ENCODE measurements at places on chromosomes 5 and 9.

- no peak for DNase-seq
Observed at GRCh38 chr9:104844710-104845109, 80.8 kb downstream of the NIPSNAP3B start.

DNA sequence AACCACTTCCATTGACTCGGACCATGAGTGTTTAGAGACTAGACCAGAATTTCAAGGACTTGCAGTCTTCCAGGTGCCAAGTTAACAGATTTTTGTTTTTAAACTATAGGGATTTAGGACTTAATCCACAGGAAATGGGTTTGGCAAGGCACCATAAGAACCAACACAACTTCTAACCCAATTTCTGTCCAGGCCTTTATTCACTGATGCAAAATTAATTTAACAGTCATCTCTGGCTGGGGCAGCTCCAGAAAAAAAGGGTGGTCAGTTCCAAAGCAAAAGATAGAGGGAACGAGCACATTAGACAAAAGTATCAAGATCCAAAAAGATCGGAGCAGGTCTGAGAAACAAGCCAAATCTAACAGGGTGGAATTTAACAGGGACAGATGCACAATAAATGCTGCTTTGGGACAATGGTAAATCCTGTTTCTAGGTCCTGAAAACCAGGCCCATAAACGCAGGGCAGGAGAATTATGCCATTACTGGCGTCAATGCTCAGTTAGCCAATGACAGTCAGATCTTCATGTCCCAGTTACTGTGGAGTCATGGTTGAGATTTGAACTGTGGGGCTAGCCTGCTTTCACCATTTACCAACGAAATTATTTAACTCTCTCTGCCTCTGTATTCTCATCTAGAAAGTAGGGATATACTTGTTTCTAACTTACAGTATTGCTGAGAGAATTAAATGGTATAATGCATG is 590.8 kb upstream of the BRINP1 start:
- DNase-seq = no peak

DNA sequence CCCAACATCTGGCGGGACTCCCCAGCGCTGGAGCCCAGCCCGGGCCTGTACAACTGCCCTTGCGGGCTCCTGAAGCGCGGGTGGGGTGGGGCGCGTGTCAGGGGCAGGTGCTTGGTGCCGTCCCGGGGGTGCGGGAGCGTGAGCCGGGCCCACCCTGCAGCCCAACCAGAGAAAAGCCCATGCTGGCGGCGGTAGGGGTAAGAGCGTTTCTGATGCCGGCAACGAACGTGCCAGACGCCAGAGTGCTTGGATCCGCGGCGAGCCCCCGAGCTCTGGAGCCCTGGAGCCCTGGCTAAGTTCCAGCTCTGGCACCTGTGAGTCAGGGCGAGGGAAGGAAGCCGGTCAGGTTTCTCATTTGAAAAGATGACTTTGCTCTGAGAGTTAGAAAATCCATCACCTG is 58.0 kb downstream of the ZNF510 start:
- DNase-seq = no peak

DNA sequence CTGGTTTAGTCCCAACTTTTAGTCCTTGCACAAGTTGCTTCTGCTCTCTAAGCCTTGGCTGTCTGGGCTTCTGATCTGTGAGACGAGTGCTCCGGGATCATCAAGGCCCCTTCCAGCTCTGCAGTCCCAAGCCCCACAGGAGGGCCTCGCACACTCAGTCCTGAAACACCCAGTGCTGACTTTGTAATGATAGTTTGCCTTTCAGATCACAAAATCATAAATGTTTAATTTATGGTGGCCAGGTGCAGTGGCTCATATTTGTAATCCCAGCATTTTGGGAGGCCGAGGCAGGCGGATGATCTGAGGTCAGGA is 95.9 kb upstream of the SLC25A48 start:
- DNase-seq = no peak

- no peak for DNase-seq
Observed at GRCh38 chr5:138625134-138625533, 49.9 kb upstream of the HSPA9 start.

GRCh38 chr5:52491071-52491787 is 296.5 kb upstream of the ITGA1 start:
- DNase-seq = no peak

GRCh38 chr9:4055032-4055431 is 244.8 kb downstream of the GLIS3 start:
- no peak for DNase-seq

GRCh38 chr5:34499001-34499734 is 157.0 kb upstream of the RAI14 start:
- no peak for DNase-seq

GRCh38 chr9:83960991-83961390 is 19.0 kb downstream of the HNRNPK start:
- no peak for DNase-seq

GRCh38 chr5:95989283-95990048 is 27.8 kb upstream of the ELL2 start:
- DNase-seq = no peak

DNA sequence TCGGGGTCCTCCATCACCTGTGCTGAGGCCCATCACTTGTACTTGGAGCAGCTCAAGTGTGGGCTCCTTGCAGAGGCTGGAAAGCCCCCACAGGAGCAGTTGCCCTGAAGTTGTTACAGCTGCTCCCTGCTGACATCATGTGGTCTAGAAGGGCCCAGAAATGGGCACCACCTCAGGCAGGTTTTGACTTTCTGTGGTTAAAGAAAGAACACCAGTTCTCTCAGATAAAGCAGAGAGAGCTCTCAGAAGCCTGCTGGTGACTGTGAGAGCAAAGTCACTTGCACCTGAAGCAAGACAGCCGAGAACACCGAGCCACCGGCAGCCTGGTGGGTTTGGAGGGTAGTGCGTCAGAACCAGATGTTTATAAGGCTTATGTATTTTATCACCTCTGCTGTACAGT is 70.4 kb downstream of the MVB12B start:
- DNase-seq = peak; percentile 17

- DNase-seq = no peak
Observed at GRCh38 chr9:86488794-86489193, 134.6 kb upstream of the TUT7 start.

GRCh38 chr5:120415985-120416384 is 48.1 kb upstream of the PRR16 start:
- DNase-seq = no peak

GRCh38 chr9:110650261-110650660 is 18.3 kb upstream of the MUSK start:
- DNase-seq = no peak

DNA sequence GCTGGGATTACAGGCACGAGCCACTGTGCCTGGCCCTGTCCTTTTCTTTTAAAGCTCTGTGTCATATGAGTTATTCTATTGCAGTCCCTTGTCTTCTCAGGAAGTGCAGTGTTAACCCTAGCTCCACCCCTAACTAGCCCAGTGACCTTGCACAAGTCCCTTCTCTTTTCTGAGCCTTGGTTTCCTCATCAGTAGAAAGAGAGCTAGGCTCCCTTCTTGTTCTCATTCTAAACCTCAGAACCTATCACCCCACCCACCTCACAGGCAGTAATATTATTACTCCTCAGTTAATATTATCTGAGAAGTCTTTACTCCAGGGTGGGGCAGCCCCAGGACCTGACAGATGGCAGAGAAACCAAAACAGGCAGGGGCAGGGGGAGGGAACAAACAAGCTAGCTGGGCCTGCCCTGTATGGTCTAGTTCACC is 7.2 kb downstream of the CYFIP2 start:
- DNase-seq = no peak

GRCh38 chr5:128163991-128164390 is 80.4 kb downstream of the SLC12A2 start:
- no peak for DNase-seq

GRCh38 chr5:58016358-58016757 is 443.5 kb downstream of the PLK2 start:
- DNase-seq = no peak

- DNase-seq = no peak
Observed at GRCh38 chr9:77597057-77597456, 51.1 kb downstream of the GNA14 start.
